Testis (tissue), 5 donors: ENCODE measurements at places on chromosomes 7 and 10. TPM values are rescaled to one million over a fixed set of nuclear protein-coding genes. Genes with fewer than 3 reads are reported as not detected.

GRCh38 chr10:30176776-30177533 lies 117.6 kb upstream of the JCAD start:
- no peaks in the 10 kb centered on the region for H3K36me3 ChIP-seq
- no peak for DNase-seq
- no peak overlapping the region for H3K4me3 ChIP-seq
- no peaks in the 10 kb centered on the region for H3K4me1 ChIP-seq

DNA sequence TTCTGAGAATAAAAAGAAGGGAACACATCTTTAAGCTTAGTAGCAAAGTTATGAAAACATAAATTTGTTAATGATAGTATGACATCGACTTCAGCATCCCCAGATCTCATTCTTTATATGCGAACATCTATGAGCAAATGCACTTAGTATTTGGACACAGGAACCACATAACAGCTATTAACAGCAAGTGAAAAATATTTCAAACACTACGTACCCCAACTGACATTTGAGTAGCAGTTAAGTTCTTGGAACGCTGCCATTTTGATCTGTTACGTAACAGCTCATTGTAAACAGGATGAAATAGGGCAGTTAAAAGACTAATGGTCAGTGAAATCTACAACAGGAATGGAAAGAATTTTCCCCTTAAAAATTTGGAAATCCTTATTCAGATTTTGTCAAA lies 428.9 kb downstream of the TNS3 start:
- H3K4me3 ChIP-seq, result peak overlapping the region; percentile 19
- H3K4me1 ChIP-seq, result peaks cover 2% of the 10 kb centered on the region
- no peaks in the 10 kb centered on the region for H3K27me3 ChIP-seq
- peak; percentile 29 for DNase-seq
- H3K36me3 ChIP-seq, result no peaks in the 10 kb centered on the region

GRCh38 chr10:1591742-1592141 lies 145.6 kb downstream of the ADARB2 start:
- H3K4me3 ChIP-seq, result no peak overlapping the region
- no peak for DNase-seq
- H3K27me3 ChIP-seq, result no peaks in the 10 kb centered on the region
- H3K27ac ChIP-seq, result no peak overlapping the region
- H3K36me3 ChIP-seq, result no peaks in the 10 kb centered on the region

DNA sequence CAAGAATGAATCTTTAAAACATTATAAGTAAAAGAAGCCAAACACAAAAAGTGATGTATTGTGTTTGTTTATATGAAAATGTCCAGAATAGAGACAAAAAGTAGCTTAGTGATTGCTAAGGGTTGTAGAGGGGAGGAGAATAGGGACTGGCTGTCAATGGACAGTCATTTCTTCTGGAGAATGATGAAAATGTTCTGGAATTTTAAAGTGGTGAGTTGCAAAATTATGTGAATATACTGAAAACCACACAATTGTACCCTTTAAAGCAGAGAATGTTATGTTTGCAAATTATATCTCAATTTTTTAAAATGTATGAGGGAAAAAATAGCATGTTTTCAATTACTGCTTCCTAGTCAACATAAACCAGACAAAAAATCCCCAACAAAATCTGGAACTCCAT lies 174.2 kb downstream of the KMT2E start:
- DNase-seq, result no peak
- H3K4me3 ChIP-seq, result no peak overlapping the region
- no peak overlapping the region for H3K27ac ChIP-seq
- H3K27me3 ChIP-seq, result no peaks in the 10 kb centered on the region
- H3K36me3 ChIP-seq, result no peaks in the 10 kb centered on the region

DNA sequence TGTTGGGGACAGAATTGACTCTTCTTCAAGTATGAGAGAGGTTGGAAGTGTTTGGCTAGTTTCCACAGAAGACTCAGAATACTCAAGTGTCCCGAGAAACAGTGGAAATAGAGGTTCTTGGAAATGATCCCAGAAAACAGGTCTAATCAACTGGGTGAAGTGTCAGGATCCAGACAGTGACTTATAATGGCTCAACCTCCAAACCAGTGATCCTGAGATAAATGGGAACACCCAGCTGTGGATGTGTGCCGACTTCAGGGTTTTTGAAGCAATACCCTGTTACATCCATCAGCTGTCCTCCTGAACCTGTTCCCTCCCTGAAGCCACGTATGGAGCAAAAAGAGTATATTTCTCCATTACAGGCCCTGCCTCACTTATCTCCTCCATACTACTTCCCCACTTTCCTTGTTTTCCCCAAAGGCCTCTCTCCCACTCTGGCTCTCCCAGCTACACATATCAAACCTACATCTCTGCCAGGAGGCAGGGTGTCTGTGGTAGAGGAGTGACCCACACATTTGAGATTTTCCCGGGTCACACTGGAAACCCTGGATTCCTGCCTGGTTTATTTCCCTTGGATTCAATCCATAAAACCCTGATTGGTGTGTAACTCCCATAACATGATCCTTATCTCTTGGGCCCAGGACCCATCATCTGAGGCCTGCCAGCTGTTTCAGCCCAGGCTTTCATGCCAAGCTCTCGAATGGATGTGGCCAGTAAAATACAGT lies 17.6 kb upstream of the ELOVL3 start:
- H3K27ac ChIP-seq, result no peak overlapping the region
- H3K4me1 ChIP-seq, result no peaks in the 10 kb centered on the region
- no peak overlapping the region for H3K4me3 ChIP-seq
- no peak for DNase-seq
- H3K27me3 ChIP-seq, result no peaks in the 10 kb centered on the region
- no peaks in the 10 kb centered on the region for H3K36me3 ChIP-seq

DNA sequence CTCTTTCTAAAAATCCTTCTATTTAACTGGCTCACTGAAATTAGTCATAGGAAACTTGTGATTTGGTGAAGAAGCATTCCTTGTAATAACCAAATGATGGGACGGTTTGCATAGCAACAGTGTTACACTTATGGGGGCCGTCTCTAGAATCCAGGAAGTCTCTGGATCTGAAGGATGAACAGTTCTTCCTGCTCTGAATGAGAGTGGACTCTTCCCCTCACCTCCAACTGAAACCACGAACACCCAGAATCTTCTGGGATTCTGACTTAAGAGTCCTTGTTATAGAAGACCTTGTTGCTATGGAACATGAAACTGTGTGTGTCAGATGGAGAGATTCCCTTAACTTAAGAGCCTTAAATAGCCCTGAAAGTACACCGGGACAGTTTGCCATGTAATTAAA lies 23.2 kb downstream of the NOLC1 start:
- H3K4me3 ChIP-seq, result no peak overlapping the region
- no peaks in the 10 kb centered on the region for H3K36me3 ChIP-seq
- no peak overlapping the region for H3K27ac ChIP-seq
- H3K27me3 ChIP-seq, result no peaks in the 10 kb centered on the region
- H3K4me1 ChIP-seq, result no peaks in the 10 kb centered on the region

- no peaks in the 10 kb centered on the region for H3K27me3 ChIP-seq
- no peaks in the 10 kb centered on the region for H3K36me3 ChIP-seq
- peaks cover 36% of the 10 kb centered on the region for H3K4me1 ChIP-seq
- peak; percentile 84 for DNase-seq
- no peak overlapping the region for H3K27ac ChIP-seq
Observed at GRCh38 chr10:103668351-103669242, 175.1 kb downstream of the NEURL1 start.

GRCh38 chr10:133379152-133379800 lies at the start of gene PAOX:
Gene PAOX, plus strand, starts transcription at chr10:133379262. Its CDS starts 55 bp downstream, at chr10:133379317.
- H3K4me3 ChIP-seq, result peak within 1 kb of the TSS; percentile 75
- no peaks in the 10 kb centered on the region for H3K27me3 ChIP-seq
- peaks cover 5% of the 10 kb centered on the region for H3K4me1 ChIP-seq
- H3K36me3 ChIP-seq, result no peaks in the 10 kb centered on the region

GRCh38 chr7:28392289-28392688 lies 20.0 kb upstream of the CREB5 start:
- no peaks in the 10 kb centered on the region for H3K27me3 ChIP-seq
- H3K36me3 ChIP-seq, result no peaks in the 10 kb centered on the region
- no peak for DNase-seq
- no peak overlapping the region for H3K4me3 ChIP-seq
- H3K4me1 ChIP-seq, result no peaks in the 10 kb centered on the region

GRCh38 chr7:101792051-101792681 lies 25.3 kb upstream of the CUX1 start:
- H3K36me3 ChIP-seq, result no peaks in the 10 kb centered on the region
- DNase-seq, result peak; percentile 47
- H3K4me1 ChIP-seq, result no peaks in the 10 kb centered on the region
- H3K27ac ChIP-seq, result no peak overlapping the region
- no peaks in the 10 kb centered on the region for H3K27me3 ChIP-seq
- H3K4me3 ChIP-seq, result no peak overlapping the region

GRCh38 chr7:128020159-128020558 lies 11.1 kb downstream of the LRRC4 start:
- H3K27me3 ChIP-seq, result no peaks in the 10 kb centered on the region
- DNase-seq, result no peak
- no peaks in the 10 kb centered on the region for H3K4me1 ChIP-seq
- no peak overlapping the region for H3K27ac ChIP-seq
- H3K4me3 ChIP-seq, result no peak overlapping the region

DNA sequence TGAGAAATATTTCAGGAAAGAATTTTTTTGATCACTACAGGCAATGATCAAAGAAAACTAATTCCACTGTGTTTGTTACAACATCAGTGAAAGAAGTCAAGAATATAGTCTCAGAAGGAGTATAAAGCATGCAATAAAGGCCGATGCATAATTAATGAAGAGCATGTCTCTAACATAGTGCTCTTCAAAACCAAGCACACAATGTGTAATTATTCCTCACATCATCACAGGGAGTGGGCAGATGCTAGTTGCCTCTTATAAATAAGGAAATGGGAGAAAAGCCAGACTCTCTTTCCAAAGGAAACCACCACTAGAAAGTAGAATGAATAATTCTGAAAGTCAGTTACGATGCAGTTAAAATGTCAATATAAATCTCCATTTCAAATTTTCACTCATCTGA lies 220.1 kb downstream of the TEX36 start:
- H3K36me3 ChIP-seq, result no peaks in the 10 kb centered on the region
- no peak overlapping the region for H3K27ac ChIP-seq
- no peaks in the 10 kb centered on the region for H3K27me3 ChIP-seq

- no peaks in the 10 kb centered on the region for H3K4me1 ChIP-seq
- H3K4me3 ChIP-seq, result no peak overlapping the region
- no peak for DNase-seq
- H3K36me3 ChIP-seq, result no peaks in the 10 kb centered on the region
- H3K27ac ChIP-seq, result no peak overlapping the region
- H3K27me3 ChIP-seq, result no peaks in the 10 kb centered on the region
Observed at GRCh38 chr10:71281646-71282322, 37.3 kb upstream of the SLC29A3 start.

GRCh38 chr7:31003097-31003496 lies 39.3 kb downstream of the GHRHR start:
- no peaks in the 10 kb centered on the region for H3K27me3 ChIP-seq
- no peak for DNase-seq
- H3K4me1 ChIP-seq, result no peaks in the 10 kb centered on the region
- no peak overlapping the region for H3K4me3 ChIP-seq

- no peaks in the 10 kb centered on the region for H3K36me3 ChIP-seq
- no peaks in the 10 kb centered on the region for H3K27me3 ChIP-seq
- H3K4me3 ChIP-seq, result no peak overlapping the region
Observed at GRCh38 chr7:14635955-14636354, 266.6 kb downstream of the DGKB start.

DNA sequence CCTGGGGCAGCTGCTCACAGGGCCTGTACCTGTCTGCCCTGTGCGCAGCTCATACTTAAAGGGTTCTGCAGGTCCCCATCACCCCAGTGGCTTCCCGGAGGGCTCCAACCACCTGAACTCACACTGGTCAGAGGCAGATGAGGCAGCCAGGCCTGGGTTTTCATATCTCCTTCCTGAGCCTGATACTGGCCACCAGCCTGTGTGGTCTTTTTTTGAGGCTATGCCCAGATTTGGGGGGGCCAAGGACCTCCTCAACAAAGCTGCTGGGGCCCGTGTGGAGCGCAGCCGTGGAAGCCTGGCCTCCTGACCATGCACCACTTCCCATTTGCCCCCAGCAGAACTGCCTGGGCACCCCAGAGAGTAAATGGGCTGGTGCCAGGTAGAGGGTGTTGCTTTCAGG lies 25.7 kb downstream of the PNLIPRP2 start:
- H3K27ac ChIP-seq, result no peak overlapping the region
- no peaks in the 10 kb centered on the region for H3K4me1 ChIP-seq
- H3K27me3 ChIP-seq, result no peaks in the 10 kb centered on the region
- H3K4me3 ChIP-seq, result no peak overlapping the region

GRCh38 chr7:67912437-67912836 lies 915.8 kb downstream of the TYW1 start:
- H3K27me3 ChIP-seq, result no peaks in the 10 kb centered on the region
- no peak overlapping the region for H3K4me3 ChIP-seq
- DNase-seq, result no peak
- no peak overlapping the region for H3K27ac ChIP-seq

DNA sequence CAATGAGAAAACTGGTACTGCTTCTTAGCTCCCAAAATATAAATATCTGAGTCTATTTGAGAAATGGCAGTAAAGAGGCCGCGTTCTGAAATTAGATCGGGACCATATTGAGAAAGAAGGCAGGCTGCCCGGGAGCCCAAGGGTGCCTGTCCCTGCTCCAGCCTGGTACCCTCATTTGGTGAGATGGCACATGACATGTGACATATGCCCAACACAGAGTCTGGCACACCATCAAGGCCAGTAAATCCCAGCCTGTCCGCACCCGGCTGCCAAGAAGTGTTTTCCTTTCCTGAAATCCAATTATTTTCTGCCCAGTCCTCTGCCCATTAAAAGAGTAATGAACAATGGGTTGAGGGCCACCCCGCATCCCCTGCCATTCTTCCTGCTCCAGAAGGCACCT lies 66.4 kb downstream of the CDH23 start:
- H3K27ac ChIP-seq, result no peak overlapping the region
- H3K27me3 ChIP-seq, result no peaks in the 10 kb centered on the region
- H3K4me1 ChIP-seq, result no peaks in the 10 kb centered on the region

DNA sequence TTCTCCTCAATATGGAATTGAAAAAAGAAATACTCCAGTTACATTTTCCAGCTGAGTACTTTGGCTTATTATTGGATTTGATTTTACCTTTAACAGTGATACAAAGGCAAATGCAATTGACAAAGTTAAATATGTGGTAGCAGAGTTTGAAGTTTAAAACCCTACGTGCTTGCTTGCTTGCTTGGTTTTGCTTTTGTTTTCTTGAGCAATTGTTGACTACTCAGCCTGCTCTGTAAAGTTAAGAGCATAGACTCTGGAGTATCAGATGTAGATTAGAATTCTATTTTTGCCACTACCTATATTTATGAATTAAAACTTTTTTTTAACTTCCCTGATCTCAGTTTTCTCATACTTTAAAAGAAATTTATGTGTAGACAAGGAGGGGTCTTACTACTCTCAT lies 51.4 kb downstream of the PCDH15 start:
- no peak overlapping the region for H3K27ac ChIP-seq
- no peaks in the 10 kb centered on the region for H3K36me3 ChIP-seq
- no peaks in the 10 kb centered on the region for H3K27me3 ChIP-seq
- no peak for DNase-seq
- no peaks in the 10 kb centered on the region for H3K4me1 ChIP-seq

GRCh38 chr7:20193242-20193777 lies 23.9 kb downstream of the MACC1 start:
- no peaks in the 10 kb centered on the region for H3K27me3 ChIP-seq
- H3K36me3 ChIP-seq, result no peaks in the 10 kb centered on the region
- H3K4me3 ChIP-seq, result no peak overlapping the region
- DNase-seq, result no peak

CTAGE4 gene
- total RNA-seq, result 13.1 TPM

GNA12 gene
- 50.0 TPM for total RNA-seq

PWWP2B gene
- total RNA-seq, result 45.1 TPM

SPAM1 gene
- total RNA-seq, result 3.9 TPM

GPR22 gene
- not detected for total RNA-seq

OR2A42 gene
- total RNA-seq, result not detected

HOXA3 gene
- 2.4 TPM for total RNA-seq

ADAMTS14 gene
- 0.93 TPM for total RNA-seq

RAPGEF5 gene
- total RNA-seq, result 63.8 TPM

ANKRD26 gene
- total RNA-seq, result 13.8 TPM

ATP6V0A4 gene
- 0.79 TPM for total RNA-seq

HMX3 gene
- total RNA-seq, result 0.55 TPM

ZNF425 gene
- total RNA-seq, result 3.0 TPM

SCIN gene
- 11.4 TPM for total RNA-seq

TCF7L2 gene
- 23.3 TPM for total RNA-seq

HOXA5 gene
- 0.63 TPM for total RNA-seq
